ENCODE measurements at places on chromosomes 1 and 21. TPM values are rescaled to one million over a fixed set of nuclear protein-coding genes. Genes with fewer than 3 reads are reported as not detected.

Gene GPX7
- 0.10 TPM for total RNA-seq

Gene KCNJ15
- 0.07 TPM for total RNA-seq

Gene DISP1
- total RNA-seq: 1.7 TPM

Gene CR1L
- total RNA-seq: not detected

Gene ATP1A4
- total RNA-seq: not detected

Gene VWA1
- 16.5 TPM for total RNA-seq

Gene NEK2
- 49.7 TPM for total RNA-seq

Gene HHIPL2
- 9.3 TPM for total RNA-seq

Gene HES2
- total RNA-seq: 4.7 TPM

Gene HES3
- not detected for total RNA-seq

Gene G0S2
- total RNA-seq: 2.4 TPM

Gene BTBD19
- total RNA-seq: 3.3 TPM

Gene GPR3
- 1.5 TPM for total RNA-seq

Gene FCRL1
- not detected for total RNA-seq

Gene KCNT2
- not detected for total RNA-seq

Gene CACHD1
- total RNA-seq: 1.7 TPM

Gene GABRD
- total RNA-seq: 0.74 TPM

Gene PLOD1
- 78.9 TPM for total RNA-seq

Gene KIRREL1
- 31.3 TPM for total RNA-seq
